ENCODE measurements at places on chromosomes 4 and X.

DNA sequence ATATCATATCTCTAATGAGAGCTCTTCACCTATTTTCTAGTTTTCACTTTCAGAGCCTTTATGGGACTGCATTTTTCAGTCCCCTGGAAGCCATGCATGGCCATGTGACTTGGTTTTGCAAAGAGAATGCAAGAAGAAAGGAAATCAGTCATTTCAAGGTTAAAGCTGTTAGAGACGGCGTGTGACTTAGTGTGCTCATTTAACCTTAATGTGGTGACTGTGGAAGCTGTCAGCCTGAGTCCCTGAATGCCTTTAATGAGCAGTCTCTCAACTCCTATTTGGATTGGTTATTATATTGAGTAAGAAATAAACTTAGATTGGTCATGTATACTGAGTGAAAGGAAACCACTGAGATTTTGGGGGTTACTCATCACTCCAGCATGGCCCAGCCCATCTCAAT, 212.7 kb downstream of the KCNIP4 start:
- DNase-seq: no peak

GRCh38 chr4:176230836-176231235, 35.5 kb upstream of the SPATA4 start:
- DNase-seq: no peak

GRCh38 chrX:10769195-10769594, 148.8 kb upstream of the MID1 start:
- peak; percentile 56 for DNase-seq

- DNase-seq: no peak
These were observed 84.3 kb downstream of the TRAM1L1 start for GRCh38 chr4:117001077-117001476.

GRCh38 chr4:53992785-53993184, 71.6 kb downstream of the CHIC2 start:
- DNase-seq: no peak

GRCh38 chr4:175456131-175456530, 355.9 kb downstream of the GPM6A start:
- DNase-seq: no peak

GRCh38 chr4:74202062-74202586, 44.2 kb downstream of the MTHFD2L start:
- DNase-seq: no peak

- DNase-seq: no peak
These were observed 178.6 kb upstream of the TBL1X start for GRCh38 chrX:9286234-9286633.

- DNase-seq: no peak
These were observed 17.5 kb upstream of the UGDH start for GRCh38 chr4:39544580-39545315.

DNA sequence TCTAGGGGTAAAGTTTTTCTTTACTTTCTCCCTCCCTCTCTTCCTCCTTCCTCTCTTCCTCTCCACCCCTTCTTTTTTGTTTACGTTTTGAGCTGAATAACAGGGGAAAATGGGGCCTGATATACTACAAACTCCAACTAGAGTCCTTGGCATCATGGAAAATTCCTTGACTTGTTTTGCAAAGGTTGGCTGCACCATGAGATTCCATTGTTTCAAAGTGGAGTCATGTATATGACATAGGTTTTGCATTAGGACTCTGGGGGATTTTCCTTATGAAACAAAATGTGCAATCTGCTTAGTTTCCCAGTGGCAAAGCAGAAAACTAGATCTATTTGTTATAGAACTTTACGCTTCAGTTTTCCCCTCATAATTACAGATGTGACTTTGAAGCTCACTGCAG, 233.5 kb upstream of the PGRMC2 start:
- DNase-seq: no peak

- DNase-seq: no peak
These were observed 2.7 kb upstream of the SMIM20 start for GRCh38 chr4:25911356-25911755.

DNA sequence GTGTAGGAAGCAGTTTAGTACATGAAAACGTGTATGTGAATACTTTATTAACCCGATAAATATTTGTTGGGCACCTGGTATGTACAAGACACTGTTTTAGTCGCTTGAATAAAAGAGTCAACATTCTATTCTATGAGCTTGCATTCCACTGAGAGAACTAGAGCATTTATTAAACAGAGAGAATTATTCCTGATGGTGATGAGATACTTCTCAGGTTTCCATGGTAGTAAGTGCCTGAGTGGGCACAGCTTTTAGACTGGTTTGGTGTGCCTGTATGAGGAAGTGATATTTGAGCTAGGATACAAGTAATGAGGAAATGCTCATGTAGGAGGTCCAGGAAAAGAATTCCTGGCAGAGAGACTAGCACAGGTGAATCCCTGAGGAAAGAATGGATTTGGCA, 94.2 kb downstream of the ATP10D start:
- no peak for DNase-seq

- no peak for DNase-seq
These were observed 3.6 kb downstream of the SMIM14 start for GRCh38 chr4:39635023-39635422.
